Stimulated activated CD4-positive, alpha-beta T cell treated with anti-CD3 and anti-CD28 coated beads, Interleukin-4, amount 100 ng/mL, for 1 hour (primary cell): ENCODE measurements at places on chromosomes 3 and 15.
A peak's percentile ranks its signal among the peaks of the same experiment; 100 is the strongest.

GRCh38 chr3:71393093-71393492 is 190.4 kb downstream of the FOXP1 start:
- no peak for DNase-seq

DNA sequence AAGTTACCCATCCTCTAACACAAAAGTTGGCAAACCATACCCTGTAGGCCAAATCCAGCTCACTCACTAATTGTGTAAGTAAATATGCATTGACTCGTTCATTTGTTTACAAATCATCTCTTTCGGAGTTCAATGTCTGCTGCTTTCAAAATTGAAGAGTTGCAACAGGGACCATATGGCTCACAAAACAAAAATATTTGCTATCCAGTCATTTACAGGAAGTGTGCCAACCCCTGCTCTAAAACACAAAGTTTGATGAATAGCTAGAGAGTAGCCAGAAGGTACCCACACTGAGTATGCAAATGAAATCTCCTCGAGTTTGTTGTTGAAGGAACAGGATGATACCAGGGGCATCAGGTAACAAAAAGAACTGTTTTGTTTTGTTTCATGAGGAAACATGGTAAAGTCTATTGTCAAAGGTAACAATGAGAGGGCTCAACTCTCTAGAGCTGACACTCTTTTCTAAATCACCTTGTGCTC is 236.2 kb upstream of the THBS1 start:
- no peak for DNase-seq

DNA sequence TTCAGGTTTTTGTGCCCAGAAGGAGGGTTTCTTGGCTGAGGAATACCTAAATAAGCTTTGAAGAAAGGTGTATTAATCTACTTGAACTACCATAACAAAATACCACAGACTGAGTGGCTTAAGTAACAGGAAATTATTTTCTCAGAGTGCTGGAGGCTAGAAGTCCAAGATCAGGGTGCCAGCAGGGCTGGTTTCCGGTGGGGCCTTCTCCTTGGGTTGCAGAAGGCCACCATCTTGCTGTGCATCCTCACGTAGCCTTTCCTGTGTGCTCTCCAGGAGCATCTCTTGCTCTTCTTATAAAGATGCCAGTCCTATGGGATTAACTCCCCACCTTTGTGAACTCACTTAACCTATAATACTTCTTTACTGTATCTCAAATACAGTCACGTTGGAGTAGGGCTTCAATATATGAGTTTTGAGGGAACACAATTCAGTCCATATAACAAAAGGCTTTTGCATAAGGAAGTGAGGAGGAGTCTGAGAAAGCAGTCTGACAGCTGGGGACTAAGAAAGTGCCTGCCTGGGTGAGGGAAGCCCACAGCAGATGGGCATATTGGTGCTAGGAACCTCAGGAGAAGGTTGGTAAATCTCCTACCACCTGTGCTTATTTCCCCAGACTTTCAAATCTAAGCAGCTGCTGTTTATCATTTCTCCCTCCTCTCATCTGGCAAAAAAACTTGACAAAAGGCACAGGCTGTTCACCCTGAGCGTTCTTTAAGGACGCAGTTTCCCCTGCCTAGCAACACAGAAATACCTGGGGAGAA is 89.6 kb upstream of the CBLB start:
- no peak for DNase-seq

DNA sequence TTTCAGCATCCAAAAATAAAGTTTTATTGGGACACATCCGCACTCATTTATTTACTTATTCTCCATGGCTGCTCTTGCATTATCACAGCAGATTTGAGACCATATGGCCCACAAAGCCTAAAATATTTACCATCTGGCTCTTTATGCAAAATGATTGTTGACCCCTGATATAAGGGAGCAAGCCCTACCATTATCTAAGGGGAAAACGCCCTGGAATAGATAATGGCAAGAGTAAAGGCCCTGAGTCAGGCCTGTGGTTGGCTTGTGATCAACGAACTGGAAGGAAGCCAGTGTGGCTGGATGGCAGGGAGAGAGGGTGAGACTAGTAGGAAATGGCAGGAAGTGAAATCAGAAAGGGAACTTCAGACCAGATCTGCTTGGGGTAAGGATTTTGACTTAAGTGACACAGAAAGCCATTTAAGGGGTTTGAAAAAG is 24.6 kb upstream of the DMXL2 start:
- DNase-seq: no peak

GRCh38 chr3:151584566-151584965 is 123.7 kb upstream of the IGSF10 start:
- no peak for DNase-seq

DNA sequence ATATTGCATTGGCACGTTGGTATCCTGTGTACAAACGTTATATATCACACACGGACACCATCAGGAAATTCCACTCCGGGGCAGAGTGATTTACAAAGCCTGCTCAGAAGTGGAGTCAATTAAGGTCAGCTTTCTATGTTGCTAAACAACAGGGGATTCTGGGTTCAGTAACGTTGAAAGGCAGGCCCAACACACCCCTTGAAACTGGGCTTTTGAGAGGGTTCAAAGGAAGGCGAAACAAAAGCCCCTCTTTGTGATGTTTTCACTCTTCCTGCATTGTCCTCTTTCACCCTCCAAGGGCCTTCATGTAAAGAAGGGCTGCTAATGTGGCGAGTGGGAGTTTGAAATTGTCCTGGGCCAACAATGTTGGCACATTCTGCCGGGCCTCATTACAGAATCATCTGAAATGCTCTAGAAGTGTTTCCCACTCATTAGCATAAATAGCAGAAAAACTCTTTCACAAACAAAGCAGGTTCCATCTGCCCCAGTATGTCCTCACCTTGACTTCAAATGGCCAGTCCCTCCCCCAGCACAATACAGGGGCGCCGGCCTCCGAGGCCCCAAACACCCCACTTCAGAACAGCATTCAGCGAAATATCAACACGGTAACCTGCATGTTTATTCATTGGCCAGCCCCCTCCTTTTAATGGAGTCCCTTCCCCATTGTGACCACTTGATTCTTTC is 76.4 kb downstream of the HES1 start:
- DNase-seq: no peak

GRCh38 chr3:70930066-70930465 is 617.6 kb upstream of the MDFIC2 start:
- DNase-seq: no peak

GRCh38 chr15:48683991-48684765 is 38.7 kb upstream of the FBN1 start:
- DNase-seq: no peak

GRCh38 chr15:70121624-70122302 is 24.0 kb upstream of the TLE3 start:
- DNase-seq: no peak

GRCh38 chr15:91308855-91309254 is 208.8 kb downstream of the SV2B start:
- DNase-seq: peak; percentile 33

GRCh38 chr3:177714945-177715344 is 517.7 kb upstream of the TBL1XR1 start:
- DNase-seq: no peak

GRCh38 chr3:10942690-10943205 is 49.8 kb upstream of the SLC6A1 start:
- DNase-seq: no peak

DNA sequence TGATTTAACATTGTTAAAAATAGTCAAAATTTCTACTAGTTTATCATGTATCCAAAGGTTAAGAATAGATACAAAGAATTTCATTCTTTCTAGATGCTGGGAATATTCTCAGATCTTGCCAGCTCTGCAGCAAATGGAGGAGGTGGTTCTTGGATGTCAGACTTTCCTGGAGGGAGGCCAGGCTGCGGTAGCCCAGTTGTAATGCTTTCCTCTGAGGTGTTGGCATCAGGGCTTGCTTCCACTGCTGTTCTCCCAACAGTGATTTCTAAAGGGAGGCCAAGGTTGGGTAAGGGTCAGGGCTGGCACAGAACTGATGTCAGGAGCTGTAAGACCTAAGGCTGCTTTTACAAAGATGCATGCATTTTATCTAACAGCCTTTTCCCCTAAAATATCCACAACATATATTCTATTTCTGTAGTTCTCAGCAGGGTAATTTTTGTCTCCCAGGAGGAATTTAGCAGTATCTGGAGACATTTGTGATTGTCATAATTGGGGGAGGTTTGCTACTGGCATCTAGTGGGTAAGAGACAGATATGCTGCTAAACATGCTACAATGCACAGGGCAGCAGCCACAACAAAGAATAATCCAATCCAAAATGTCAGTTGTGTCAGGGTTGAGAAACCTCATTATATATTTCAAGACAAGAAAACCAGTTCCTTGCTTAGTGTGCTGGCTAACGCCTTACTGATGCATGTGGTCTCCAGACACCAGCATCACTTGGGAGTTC is 42.0 kb upstream of the SPTSSB start:
- no peak for DNase-seq

GRCh38 chr3:143328451-143328850 is 208.9 kb downstream of the CHST2 start:
- no peak for DNase-seq

GRCh38 chr15:60507596-60508424 is 28.9 kb upstream of the ICE2 start:
- DNase-seq: no peak

DNA sequence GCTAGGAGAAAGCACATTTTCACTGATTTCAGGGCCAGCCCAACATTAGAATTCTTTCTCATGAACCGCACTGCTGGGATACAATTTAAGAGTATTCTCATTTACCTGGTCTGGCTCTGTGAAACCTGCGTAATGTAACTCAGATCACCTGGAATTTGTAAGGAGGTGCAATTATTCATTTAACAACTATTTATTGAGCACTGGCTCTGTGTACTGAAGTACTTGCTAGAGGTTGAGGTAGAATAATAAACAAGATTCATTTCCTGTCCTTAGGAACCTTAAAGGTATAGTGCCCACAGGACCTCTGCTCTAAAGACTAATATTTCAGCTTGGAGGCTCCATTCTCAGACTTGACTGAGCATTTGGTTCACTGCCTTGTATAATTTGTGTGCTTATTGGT is 242.2 kb upstream of the ZPLD1 start:
- no peak for DNase-seq

DNA sequence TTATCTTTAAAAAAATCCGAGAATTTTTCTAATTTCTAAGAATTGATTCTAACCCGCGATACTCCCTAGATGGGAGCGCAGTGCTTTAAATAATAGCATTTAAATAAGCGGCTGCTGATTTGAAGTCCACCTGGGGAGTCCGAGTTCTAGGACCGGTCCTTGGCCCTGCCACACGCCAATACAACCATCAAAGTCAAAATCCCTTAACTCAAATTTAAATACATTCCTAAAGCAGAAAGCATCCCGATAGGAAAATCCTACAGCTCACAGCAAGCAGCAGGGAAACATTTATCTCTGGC is 508 bp upstream of the ECT2 start:
- no peak for DNase-seq

- no peak for DNase-seq
These were observed 107.4 kb upstream of the HES1 start for GRCh38 chr3:194028434-194029004.

DNA sequence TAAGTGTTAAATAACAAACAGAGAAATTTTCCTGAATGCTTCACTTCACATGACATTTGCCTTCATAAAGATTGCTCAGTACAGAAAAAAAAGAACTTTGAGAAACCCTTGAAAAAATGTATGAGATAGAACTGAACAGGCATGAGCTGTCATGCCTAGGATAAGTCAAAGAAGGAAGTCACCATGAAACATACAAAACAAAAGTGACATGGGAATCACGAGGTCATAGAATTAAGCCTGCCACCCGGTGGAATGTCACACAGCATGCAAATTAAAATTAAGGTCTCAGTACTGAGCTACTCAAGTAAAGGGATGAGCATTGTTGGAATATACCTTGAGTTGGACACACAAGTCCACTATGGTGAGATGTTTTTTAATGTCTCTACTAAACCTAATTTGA is 652.5 kb upstream of the NECTIN3 start:
- no peak for DNase-seq

DNA sequence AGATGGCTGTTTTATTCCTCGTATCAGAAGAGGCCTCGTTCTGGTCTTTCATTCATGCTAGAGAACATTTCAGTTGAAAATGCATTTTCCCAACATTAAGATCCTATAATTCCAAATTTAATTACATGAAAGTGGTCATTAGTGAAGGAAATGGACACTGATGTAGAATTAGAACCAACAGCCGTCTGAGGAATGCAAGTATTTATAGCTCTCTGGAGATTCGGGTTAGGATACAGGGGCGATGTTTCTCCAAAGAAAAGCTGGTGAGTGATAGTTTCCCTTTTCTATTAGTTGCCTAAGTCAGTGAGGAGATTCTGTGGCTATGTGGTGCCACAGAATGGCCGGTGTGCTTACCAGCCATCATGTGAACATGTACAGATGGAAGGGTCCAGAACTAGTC is 109.0 kb upstream of the IL12A start:
- DNase-seq: no peak

GRCh38 chr15:33433821-33434220 is 123.1 kb downstream of the RYR3 start:
- DNase-seq: no peak

DNA sequence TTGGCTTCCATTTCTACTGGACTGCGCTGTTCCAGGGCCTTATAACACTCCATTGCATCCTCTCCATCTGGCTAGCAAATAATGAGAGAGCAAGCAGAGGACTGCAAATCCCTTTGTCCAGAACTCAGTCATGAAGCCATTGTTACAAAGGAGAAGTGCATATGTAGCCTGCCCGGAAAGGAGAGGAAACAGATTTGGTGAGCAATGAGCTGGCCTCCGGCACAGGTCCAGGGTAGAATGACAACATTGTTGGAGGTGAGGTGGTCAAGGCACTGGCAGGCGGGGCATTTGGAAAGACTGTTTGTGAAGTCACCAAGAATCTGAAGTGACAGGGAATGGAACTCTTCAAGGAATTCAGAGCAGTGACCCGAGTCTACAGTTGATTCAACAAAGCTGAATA is 25.0 kb upstream of the ATP1B3 start:
- no peak for DNase-seq

DNA sequence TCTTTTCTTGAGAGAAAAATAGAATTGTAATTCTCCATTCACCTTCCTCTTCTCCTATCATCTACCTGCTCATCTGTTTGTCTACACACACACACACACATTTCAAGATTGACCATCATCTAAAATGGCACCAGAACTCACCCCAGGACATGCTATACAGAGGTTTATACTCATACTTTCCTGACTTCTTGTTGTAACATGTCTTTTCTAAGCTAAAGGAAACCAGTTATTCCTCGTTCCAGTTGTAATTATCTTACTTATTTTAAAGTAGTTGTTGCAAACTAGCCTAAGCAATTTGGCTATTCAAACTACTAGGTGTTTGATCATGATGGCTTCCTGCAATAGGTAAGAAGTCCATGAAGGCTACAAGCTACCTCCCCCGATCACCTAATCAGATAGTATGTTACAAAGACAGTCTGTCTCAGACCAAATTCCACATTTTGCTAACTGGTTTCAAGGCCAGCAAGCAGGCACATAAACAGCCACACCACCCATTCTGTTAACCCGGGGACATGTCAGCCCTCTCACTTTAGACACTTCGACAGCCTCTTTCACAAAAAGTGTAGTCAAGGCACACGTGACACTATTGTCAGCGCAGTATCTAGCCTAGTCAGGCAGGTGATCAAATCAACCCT is 189.7 kb downstream of the SHQ1 start:
- DNase-seq: no peak

GRCh38 chr3:12799525-12800440 is 3.3 kb downstream of the CAND2 start:
- no peak for DNase-seq
